ENCODE measurements at places on chromosomes 2 and 18.

DNA sequence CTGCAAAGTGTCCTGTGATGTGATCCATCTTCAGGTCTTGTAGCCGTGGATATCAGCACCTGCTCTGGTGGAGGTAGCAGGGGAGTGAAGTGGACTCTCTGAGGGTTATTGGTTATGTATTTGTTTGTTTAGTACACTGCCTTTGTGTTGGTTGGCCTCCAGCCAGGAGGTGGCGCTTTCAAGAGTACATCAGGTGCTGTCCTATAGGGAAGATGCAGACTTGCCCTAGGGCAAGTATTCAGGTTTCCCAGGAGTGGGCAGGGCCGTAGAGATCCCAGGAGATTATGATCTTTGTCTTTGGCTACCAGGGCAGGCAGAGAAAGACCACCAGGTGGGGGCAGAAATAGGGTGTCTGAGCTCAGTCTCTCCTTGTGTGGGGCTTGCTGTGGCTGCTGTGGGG is 411.8 kb downstream of the SOX11 start:
- no peak for DNase-seq

GRCh38 chr2:238495422-238495821 is 68.7 kb downstream of the ASB1 start:
- DNase-seq = no peak

GRCh38 chr2:148552675-148553331 is 91.7 kb upstream of the EPC2 start:
- no peak for DNase-seq

GRCh38 chr2:55493220-55493619 is 26.3 kb upstream of the CFAP36 start:
- no peak for DNase-seq

DNA sequence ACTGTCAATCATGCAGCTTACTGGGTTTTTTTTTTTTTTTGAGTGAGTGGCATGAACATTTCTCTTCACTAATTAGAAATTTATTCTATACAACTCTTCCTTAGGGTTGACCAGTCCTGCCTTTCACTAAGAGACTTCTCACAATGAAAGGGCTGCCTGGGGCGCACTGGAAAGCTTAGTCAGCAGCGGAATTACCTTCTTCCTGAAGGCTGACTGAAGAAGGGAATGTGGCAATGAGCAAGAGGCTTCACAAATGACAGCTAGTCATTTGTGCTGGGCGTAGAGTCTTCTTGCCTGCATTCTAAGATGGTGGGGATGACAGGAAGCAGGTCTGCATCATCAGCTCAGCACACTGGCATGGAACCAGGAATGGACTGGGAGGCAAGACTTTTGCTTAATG is 15.6 kb upstream of the SCN3A start:
- no peak for DNase-seq

GRCh38 chr2:48755473-48755872 is at the start of gene LHCGR:
Gene LHCGR, minus strand, starts transcription at chr2:48755724. Its CDS starts 53 bp downstream, at chr2:48755671.
- DNase-seq = no peak

- no peak for DNase-seq
These were observed 46.1 kb upstream of the CYTIP start for GRCh38 chr2:157489983-157490382.

DNA sequence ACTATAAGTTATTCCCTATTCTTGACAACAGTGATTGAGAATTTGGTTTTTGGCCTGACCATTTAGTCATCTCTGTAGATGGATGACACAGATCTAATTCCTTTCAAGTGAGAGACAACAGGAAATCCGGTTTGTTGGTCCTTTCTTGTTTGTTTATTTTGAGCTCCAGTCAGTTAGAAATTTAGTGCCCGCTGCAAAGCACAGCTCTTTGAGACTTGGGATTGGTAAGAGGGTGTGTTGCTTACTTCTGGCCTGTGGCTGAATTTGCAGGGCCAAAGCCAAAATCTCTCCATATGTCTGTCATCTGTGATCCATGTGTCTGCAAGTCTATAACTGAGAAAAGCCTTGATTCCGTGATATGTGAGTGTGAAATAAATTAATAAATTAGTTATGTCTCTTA is 74.3 kb downstream of the BIN1 start:
- no peak for DNase-seq

DNA sequence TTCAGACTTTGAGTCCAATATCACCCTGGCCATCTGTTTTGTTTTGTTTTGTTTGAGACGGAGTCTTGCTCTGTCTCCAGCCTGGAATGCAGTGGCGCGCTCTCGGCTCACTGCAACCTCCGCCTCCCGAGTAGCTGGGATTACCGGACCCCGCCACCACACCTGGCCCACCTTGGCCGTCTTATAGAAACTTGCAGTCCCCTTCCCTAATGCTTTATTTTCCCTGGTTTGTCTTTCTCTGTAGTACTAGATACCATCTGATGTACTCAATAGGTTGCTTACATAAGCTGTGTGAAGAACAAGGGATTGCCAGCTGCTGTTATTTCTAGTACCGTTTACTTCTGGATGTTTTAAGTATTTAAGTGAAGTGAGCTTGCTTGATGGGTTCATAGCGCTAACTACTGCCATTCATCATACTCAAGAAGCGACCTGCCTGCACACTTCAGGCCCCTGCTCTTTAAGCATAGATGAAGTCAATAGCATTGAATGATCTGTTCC is 1.2 kb downstream of the RPL31 start:
- DNase-seq = no peak

DNA sequence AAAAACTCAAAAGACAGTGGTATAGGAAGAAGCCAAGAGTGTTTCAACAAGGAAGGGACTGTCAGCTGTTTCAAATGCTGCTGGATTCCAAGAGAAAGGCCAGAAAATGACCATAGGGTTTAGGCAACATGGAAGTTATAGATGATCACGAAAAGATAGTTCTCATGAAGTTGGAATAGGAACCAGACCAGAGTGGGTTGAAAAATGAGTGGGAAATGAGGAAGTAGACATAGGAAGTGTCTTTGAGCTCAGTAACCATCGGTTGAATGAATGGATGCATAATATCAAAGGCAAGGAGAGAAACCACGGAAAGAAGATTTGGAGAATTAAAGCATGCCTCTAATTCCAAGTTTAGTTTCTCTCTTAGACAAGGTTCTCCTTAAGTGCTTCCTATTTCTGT is 1.3 kb downstream of the NCAPH start:
- DNase-seq = no peak

- no peak for DNase-seq
These were observed 420.3 kb downstream of the PTPRM start for GRCh38 chr18:7987284-7987976.

- no peak for DNase-seq
These were observed 34.5 kb upstream of the CD8A start for GRCh38 chr2:86825036-86825692.

DNA sequence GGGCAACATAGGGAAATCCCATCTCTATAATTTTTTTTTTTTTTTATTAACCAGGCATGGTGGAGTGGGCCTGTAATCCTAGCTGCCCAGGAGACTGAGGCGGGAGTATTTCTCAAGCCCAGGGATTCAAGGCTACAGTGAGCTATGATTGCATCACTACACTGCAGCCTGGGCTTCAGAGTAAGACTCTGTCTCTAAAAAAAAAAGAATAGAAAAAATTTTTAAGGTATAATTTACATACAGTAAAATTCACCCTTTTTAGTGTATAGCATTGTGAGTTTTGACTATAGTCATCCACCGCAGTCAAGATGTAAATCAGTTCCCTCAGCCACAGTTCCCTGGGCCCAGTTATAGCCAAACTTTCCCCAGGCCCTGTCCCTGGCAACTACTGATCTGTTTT is 57.1 kb upstream of the MSH6 start:
- no peak for DNase-seq

DNA sequence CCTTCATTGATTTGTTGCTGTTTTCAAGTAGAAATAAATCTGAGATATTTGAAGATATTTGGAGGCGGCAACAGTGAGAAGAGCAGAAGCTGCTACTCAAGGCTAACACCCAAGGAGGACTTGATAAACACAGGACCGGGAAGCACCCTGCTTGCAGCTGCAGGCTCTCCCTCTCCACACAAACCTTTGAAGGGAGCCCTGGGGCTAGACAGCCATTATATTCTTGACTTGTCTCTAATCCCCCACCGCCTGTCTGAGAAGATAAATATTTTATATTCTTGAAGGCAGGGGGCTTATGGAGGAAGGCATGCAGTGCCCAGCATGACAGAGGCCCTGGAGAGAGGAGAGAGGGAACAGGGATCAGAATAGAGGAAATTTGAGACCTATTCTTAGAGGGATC is 50.9 kb upstream of the SMAD2 start:
- DNase-seq = no peak

Measured in caudate nucleus (tissue), 63 donors.